ENCODE measurements at places on chromosomes 6 and 20. TPM values are rescaled to one million over a fixed set of nuclear protein-coding genes. Genes with fewer than 3 reads are reported as not detected.

Gene RBM38
- total RNA-seq: 17.8 TPM

Gene TJAP1
- total RNA-seq: 42.8 TPM

Gene TFAP2D
- total RNA-seq: not detected

Gene CD109
- 14.3 TPM for total RNA-seq

Gene TFAP2B
- 27.5 TPM for total RNA-seq

Gene ZNF334
- total RNA-seq: 3.7 TPM

Gene TNXB
- 13.1 TPM for total RNA-seq

Gene MEI4
- total RNA-seq: not detected

Gene OGFRL1
- 12.6 TPM for total RNA-seq

Gene TREML4
- not detected for total RNA-seq

Gene MYBL2
- 16.1 TPM for total RNA-seq

Gene SIRPB1
- 1.1 TPM for total RNA-seq

Gene HSPA1L
- 1.1 TPM for total RNA-seq

Gene ANGPT4
- total RNA-seq: not detected

Gene HLA-A
- total RNA-seq: 316 TPM

Gene BNIP5
- total RNA-seq: not detected

Gene KCNK5
- total RNA-seq: not detected

Gene PLCB1
- total RNA-seq: 33.3 TPM

Gene HLA-DRA
- not detected for total RNA-seq

Gene CD93
- 0.21 TPM for total RNA-seq

Gene CLIC1
- 242 TPM for total RNA-seq

Gene PRDM1
- 0.29 TPM for total RNA-seq

Gene TREML2
- not detected for total RNA-seq

Gene PTCHD4
- 0.91 TPM for total RNA-seq

Gene PCK1
- not detected for total RNA-seq

Gene PPP1R16B
- not detected for total RNA-seq

Gene CGA
- not detected for total RNA-seq

Gene RHAG
- not detected for total RNA-seq

Gene NRSN1
- not detected for total RNA-seq

Gene TFAP2C
- total RNA-seq: 92.9 TPM

Gene CDSN
- total RNA-seq: not detected

Gene OTOR
- total RNA-seq: not detected

Gene RSPH4A
- total RNA-seq: 0.24 TPM

Gene VWA7
- 0.94 TPM for total RNA-seq

Gene TREM1
- not detected for total RNA-seq

Measured in osteocyte (in vitro differentiated cells).